ENCODE measurements at places on chromosomes 12 and 14.

DNA sequence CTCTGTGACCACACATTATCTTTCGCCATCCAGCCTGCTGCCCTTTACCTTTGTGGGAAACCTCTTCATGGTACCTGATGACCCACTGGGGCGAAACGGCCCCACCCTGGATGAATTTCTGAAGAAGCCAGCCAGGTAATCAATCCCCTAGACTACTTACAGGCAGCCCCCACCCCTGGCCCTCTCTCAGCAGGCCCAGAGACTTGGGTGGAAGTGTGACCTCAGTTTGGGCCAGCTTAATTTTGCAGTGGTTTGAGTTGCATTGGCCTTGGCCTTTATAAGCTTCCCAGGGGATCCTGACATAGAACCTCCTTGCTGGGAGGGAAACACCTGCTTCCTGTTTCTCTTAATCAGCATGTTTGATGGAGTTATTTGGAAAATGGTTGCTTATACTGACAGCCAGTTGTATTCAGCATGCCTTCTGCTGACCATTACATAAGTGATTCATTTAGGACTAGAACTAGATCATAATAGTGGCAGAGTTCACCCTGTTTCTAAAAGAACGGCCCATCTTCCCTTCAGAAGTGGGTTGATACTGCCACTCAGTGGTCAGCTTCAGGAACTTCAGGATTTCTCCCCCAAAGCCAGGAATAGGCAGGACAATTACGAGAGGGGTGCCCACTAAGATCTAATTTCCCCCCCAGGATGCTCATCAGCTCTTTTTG lies 6.1 kb downstream of the SDR39U1 start:
- no peak for DNase-seq

- no peak for DNase-seq
Measured at GRCh38 chr12:79997096-79997791, 62.3 kb upstream of the PPP1R12A start.

DNA sequence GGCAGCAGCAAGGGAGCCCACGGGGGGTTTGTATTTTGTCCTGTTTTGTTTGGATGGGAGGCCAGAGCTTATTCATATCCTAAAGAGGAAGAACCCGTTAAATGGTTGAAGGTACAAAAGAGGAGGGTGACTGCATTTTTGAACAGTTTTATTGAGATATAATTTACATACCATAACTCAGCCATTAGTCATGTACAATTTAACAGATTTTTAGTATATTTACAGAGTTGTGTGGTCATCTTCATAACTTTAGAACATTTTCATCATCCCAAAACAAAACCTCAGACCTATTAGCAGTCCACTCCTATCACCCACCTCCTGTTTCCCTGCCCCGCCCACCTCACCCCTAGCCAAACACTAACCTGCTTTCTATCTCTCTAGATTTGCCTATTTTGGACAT lies 12.6 kb downstream of the NRDE2 start:
- DNase-seq = no peak

- DNase-seq = no peak
Measured at GRCh38 chr14:69048456-69048855, 69.4 kb upstream of the ACTN1 start.

GRCh38 chr14:25837551-25837965 lies 760.3 kb downstream of the NOVA1 start:
- DNase-seq = no peak

- DNase-seq = no peak
Measured at GRCh38 chr14:67744046-67744445, 42.4 kb downstream of the RDH12 start.

- no peak for DNase-seq
Measured at GRCh38 chr12:89319606-89320005, 32.7 kb downstream of the DUSP6 start.

- no peak for DNase-seq
Measured at GRCh38 chr14:65731933-65732506, 319.5 kb downstream of the FUT8 start.

DNA sequence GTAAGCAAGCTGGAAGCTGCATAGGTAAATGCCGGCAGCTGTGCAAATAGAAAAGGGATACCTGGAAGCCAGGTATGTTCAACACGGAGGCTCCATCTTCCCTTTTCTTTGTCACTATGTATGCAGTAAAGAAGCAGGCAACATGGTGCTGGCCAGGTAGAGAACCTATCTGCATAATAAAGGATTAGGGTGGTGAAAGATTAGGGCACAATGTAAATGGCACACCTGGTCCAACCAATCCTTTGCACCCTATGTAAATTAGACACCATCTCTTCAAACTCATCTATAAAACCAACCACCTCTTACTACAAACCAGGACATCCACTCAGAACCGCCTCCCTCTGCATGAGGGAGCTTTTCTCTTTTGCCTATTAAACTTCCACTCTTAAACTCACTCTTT lies 32.3 kb downstream of the RPS29 start:
- DNase-seq = no peak

DNA sequence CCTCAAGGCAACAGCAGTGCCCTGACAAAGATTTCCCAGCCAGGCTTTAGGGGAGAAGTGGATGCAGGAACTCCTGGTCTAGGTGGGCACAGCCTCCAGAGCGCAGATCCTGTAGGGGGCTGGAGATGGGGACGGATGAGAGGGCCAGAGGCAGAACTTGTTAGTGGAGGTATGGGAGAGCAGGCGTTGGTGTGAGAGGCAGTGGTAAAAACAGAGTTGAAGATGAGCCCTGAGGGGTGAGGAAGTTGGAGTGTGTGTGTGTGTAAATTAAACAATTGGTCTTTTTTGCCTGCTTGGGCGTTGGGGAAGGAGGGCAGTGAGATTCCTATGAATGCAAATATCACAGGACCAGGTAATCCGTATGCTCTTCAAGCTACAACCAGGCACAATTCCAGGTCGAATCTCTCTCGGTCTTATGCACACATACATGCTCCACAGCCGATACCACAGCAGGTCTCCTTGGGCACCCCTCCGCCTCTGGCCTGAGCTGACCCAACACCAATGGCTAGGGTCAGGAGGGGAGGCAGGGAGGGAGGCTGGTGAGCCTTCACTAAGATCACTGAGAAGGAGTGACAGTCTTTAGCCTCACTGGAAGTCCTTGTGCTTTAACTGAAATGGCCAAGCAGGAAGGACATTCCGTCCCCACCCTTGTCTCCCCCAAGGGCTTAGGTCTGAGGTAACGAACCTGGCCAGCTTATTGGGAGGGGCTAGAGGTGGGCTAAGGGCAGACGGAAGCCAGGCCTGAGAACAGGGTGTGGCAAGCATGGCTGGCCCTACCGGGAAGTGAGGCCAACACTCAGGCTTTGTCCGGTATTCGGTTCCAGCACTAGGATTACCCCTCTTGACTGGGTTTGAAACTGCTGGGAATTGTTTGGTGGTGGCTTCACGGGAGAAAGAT lies 1.5 kb upstream of the KRT7 start:
- no peak for DNase-seq

GRCh38 chr12:132546647-132547046 lies 56.7 kb downstream of the FBRSL1 start:
- DNase-seq = no peak
